Neural crest cell (in vitro differentiated cells): ENCODE measurements at places on chromosomes 5 and 9. TPM values are rescaled to one million over a fixed set of nuclear protein-coding genes. Genes with fewer than 3 reads are reported as not detected.

Gene TRIM23
- total RNA-seq: 11.6 and 12.7 TPM in 2 replicates

GRCh38 chr5:105218018-105218417 is 1655.4 kb upstream of the NUDT12 start:
- DNase-seq: no peak

- no peak for DNase-seq
Measured at GRCh38 chr5:141742144-141742543, 60.1 kb upstream of the ARAP3 start.

Gene PPP2R2B
- 4.1 and 4.9 TPM in 2 replicates for total RNA-seq

Gene BTNL8
- total RNA-seq: not detected in 2 replicates

Gene GLRA1
- 0.21 and 0.23 TPM in 2 replicates for total RNA-seq

DNA sequence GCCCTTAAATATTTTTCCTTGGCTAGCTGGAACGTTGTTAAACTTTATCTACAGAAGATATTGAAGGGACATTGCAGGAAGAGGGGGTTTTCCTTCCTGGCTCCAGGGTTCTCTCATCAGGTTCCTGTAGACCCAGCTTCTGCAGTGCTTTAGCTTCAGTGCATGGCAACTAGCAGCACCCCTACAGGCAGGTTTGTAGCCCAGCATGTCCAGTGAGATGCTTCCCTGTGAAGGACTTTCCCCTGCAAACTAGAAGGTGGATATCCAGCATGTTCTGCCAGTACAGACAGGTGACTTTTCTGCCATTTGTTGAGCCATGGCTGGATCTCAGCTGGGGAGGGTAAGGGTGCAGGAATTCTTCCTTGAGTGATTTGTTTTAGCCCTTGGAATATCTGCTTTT is 10.4 kb downstream of the CCL28 start:
- no peak for DNase-seq

DNA sequence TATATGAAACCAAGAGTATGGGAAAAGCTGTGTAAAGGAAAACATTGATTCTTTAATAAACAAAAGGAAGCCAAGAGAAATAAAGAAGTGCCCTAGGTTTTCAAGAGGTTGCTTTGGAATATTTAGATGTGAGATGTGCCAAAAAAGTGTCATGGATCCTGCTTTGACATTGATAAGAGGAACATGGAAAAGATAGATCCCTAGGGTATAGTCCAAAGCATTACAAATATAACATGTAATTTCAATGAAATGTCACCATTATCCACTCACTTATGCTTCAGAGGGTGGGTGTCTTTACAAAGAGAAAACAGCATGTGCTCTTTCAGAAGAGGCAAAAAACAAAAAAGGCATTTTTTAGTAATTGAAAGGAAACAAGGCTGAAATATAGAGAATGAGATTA is 1196.7 kb downstream of the EFNA5 start:
- DNase-seq: no peak

DNA sequence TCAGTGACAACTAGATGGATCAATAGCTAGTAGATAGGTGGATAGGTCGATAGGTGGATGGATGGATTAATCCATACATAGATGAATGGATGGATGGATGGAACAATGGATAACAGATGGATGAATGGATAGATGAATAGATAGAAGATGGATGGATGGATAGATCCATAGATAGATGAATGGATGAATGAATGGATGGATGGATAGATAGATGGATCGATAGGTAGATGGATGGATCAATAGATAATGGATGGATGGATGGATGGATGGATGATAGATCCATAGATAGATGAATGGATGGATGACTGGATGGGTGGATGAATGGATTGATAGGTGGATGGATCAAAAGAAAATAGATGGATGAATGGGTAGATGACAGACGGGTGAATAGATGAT is 5.1 kb downstream of the SLC6A3 start:
- no peak for DNase-seq

DNA sequence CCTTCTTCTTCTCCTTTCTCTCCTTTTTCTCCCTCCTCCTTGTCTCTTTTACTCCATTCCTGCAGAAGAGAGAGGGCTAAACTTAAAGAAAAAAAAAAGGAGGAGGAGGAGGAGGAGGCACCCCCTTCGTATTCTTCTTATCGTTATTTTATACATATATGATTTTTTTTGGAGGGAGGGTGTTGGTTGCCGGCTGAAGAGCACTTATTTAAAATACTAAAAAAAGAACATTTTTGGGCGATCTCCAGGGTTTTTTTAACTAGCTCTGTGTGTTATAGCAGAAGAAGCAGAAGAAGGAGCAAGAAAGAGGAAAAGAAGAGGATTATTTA is 381 bp downstream of the NR2F1 start:
- no peak for DNase-seq

Gene TLE1
- total RNA-seq: 40.5 and 42.5 TPM in 2 replicates

Gene ADGRV1
- total RNA-seq: 43.4 and 45.0 TPM in 2 replicates

- DNase-seq: no peak
Measured at GRCh38 chr9:93355827-93356226, 95.7 kb upstream of the FAM120A start.

DNA sequence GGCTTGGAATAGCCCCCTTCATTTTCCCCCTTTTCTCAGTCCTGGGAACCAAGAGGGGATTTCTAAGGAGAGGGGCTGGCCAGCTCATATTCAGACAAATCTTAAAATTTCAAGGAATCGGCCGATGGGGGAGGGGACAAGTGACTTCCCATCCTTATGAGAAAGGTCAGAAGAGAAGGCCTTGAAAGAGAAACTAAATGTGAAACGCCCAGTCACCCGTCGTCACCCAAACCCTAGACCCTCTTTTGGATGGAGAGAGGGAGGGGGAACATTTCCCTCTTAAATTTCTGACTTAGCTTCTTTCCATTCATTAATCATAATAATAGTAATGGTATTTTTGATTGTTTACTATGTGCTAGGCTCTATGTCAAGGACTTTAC is 850 bp upstream of the CCL19 start:
- no peak for DNase-seq

Gene IFNB1
- total RNA-seq: not detected in 2 replicates

Gene LHX3
- 0.07 TPM in 1 of 2 replicates, not detected in the other for total RNA-seq

DNA sequence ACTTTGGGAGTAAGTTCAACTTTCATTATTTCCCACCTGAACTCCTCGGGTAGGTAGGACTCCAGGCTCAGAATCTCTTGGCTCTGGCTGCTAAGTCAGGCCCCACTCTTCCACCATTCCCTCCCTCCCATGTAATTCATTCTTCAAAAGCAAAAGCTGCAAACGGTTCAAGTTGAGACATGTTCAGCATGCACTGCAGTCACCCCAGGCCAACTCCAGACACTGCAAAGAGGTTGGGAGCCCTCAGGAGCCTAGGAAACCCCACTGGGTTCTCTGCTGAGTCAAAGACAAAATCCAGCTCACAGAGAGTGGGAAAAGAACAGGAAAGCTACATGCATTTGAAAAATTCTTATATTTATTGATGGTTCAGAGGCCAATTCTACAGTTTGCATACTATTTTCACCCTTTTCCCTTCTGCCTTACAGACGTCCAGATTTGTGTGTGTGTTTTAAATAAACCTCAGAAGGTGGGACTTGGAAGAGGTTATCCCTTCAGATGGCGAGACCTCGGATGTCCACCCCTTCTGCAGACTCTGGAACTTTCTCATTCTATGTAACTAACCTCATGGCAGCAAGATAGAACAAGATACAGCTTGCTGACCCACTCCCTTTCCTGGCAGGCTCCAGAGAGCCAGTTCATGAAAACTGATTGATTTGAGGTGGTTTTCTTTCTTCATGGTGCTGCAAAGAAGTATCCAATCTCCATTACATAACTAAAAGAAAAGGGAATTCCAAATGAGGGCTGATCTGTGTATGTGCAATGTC is 65.7 kb upstream of the EQTN start:
- no peak for DNase-seq

DNA sequence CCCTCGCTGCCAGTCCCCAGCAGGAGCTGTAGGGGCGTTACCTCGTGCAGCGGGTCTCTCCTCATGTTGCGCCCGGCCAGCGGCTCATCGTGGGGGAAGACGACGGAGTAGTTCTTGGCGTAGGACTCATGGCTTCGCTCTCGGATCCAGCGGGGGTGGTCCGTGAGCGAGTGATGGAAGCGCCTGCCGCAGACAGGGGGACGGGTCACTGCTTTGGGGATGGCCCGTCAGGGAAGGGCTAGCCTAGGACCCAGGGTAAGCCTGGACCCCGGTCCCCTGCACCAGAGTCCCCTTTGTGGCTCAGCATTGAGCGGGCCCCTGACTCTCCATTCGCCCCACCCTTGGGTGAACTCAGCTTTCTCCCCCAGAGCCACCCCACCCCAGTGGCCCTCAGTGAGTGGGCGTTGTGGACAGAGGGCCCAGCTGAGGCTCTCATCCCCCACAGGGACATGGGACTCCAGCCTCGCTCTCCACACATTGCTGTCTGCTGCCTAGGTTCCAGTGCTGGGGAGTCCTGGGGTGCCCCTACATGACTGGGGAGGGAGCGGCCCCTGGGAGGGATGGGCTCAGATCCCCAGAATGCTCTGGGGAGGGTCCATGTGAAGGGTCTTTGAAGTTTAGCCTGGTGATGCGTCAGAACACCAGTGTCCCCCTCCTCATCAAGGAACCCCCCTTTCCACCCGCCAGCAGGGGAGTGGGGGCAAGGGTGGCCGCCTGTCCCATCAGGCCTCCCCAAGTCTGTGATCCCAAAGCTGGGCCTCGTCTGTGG is 29.7 kb downstream of the SARDH start:
- DNase-seq: no peak

Gene FOXD1
- total RNA-seq: 0.28 and 0.39 TPM in 2 replicates

DNA sequence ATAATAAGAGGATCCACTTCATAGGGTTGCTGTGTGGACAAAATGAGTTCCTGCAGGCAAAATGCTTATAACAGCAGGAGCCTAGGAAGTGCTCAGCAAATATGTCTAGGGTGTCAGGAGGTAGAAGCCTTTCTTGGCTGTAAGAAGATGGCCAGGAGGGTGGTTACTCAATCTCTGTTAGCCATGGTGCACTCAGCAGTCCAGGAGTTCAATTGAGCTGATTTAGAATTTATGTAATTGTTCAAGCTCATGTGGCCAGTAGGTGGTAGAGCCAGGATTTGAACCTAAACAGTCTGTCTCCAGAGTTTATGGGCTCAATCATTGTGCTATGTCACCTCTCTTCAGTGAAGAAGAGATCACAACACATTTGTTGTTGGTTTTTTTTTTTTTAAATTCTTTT is 381.2 kb downstream of the KIF4B start:
- no peak for DNase-seq

DNA sequence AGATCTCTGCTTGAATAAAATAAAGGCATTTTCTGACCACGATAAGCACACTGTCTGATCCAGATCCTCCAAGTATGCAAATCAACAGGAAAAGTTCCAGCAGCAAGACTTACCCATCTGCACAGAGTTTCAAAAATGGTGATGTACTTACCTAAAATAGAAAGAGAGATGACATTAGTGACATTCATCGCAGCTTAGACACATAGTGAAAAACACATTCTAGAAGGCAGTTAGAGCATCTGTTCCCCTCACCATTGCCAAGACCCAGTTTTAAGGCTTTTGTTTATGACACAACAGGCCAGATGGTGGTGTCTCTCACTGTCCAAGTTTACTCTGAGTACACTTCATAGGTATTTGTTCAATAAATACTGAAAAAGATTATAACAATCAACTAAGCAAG is 207.7 kb downstream of the PDE4D start:
- DNase-seq: no peak

DNA sequence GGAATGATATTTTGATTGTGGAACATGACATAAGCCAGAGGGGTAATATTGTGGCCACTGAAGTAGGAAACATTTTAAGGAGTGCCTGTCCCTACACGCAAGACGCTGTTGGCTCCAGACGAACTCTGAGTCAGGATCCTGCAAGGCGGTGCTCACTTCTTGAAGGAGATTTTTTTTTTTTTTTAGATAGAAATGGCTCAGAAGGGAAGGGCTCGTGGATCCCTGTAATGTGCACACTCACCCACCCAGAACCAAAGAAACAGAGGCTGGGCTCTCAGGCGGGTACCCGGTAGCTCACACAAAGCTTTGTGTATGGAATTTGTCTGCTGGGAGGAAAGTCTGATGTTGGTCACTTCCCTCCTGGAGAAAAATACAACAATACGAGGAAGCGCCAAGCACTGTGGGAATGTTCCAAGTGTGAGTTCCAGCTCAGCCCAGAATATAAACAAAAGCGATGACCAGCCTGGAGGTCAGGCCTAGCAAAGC is 25.7 kb downstream of the RAPGEF1 start:
- DNase-seq: no peak

Gene PCDHB13
- total RNA-seq: 3.6 TPM in 2 replicates

Gene IFNA13
- not detected in 2 replicates for total RNA-seq

GRCh38 chr5:74850789-74851425 is 15.3 kb downstream of the FAM169A start:
- no peak for DNase-seq

- DNase-seq: no peak
Measured at GRCh38 chr9:91903126-91903911, 46.7 kb downstream of the ROR2 start.

- no peak for DNase-seq
Measured at GRCh38 chr5:178205749-178206047, 1.4 kb downstream of the HNRNPAB start.

Gene ZFP62
- 41.6 and 44.4 TPM in 2 replicates for total RNA-seq

GRCh38 chr5:177509991-177510566 is 453 bp upstream of the DOK3 start:
- no peak for DNase-seq

DNA sequence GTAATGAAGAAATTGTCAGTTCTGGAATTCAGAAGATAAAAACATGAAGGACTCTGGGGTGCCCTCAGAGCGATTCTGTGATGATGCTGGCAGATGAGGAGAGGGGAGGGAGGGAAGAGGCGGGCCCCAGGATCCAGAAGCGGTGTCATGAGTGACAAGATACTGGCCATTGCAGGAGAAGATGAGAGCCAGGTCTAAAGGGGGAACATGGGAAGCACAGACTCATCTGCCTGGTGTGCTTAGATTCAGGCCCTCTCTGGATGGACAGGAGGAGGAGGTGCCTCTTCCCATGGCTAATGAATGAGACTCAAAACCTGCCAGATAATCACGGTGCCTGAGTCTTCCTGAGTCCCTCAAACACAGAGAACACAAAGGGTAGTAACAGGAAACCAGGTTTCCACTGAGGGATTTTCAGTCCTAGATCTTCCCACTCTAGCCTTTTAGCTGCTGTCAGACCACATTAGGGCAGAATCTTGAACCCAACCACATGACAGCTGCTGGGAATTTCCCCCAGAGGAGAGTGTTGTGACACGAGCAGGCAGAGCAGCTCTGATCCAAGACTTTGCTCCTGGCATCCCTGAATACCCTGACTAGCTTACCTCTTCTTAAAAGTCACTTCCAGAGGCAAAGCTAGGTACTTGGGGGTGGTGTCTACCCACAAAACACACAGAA is 28.2 kb upstream of the HSPA9 start:
- no peak for DNase-seq
